ENCODE measurements at places on chromosomes 6 and 20.

- no peak for DNase-seq
These were observed 13.4 kb upstream of the CTNNBL1 start for GRCh38 chr20:37680420-37680819.

DNA sequence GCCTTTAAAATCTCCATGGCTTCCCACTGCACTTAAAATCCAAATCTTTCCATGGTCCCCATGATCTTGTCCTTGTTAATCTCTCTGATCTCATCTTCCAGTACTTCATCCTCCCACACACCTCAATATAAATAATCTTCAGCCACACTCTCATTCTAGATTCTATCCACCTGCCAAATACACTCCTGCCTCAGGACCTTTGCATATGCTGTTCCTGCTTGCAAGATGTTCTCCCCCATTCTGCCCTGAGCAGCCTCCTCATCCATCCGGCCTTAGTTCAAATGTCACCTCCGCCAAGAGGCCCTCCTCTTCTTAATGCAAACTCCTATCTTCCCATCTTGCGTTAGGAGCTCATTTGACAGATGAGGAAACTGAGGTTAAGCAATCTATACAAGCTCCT, 77.4 kb downstream of the PREX1 start:
- no peak for DNase-seq

- DNase-seq = no peak
These were observed 1.4 kb downstream of the NPBWR2 start for GRCh38 chr20:64105846-64106434.

- peak; percentile 76 for DNase-seq
These were observed 14.5 kb downstream of the CSNK2A1 start for GRCh38 chr20:528923-529604.

DNA sequence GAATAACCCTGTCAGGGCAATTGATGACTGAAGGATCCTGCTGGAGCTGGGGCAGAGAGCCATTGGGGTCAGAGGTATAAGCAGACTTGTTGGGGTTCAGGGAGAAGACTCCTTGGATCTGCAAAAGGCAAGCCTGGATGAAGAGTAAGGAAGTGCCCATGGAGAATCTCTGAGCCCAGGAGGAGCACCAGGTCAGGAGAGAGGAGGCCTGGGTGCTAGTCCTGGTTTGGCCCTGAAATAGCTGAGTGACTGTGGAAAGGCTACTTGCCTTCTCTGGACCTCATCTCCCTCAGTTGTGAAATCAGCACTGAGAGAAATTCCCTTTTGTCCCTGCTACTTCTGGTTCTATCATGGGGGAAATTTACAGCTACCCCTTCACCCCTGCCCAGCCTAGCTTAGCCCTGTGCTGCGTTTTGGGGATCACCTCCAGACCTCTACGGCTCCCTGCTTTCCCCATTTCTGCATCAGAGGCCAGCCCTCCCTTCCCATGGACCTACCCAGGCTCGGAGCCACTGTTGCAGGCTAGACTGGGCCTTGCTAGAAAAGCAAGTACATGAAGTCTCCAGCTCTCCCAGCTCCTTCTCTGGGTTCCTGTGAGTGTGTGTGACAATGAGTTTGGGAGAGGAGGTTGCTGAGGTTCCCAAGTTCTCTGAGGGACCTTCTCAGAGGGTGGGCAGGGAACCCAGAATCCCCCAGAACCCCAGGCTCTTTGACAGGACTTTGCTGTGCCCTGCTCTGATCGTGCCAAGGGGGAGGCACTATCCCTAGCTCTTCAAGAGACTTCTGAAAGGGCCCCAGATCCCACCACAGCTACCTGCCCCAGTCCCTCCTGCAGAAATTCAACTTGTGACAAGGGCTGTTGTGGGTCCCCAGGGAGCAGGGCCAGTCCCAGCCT, 2.3 kb upstream of the NCR2 start:
- DNase-seq = no peak

DNA sequence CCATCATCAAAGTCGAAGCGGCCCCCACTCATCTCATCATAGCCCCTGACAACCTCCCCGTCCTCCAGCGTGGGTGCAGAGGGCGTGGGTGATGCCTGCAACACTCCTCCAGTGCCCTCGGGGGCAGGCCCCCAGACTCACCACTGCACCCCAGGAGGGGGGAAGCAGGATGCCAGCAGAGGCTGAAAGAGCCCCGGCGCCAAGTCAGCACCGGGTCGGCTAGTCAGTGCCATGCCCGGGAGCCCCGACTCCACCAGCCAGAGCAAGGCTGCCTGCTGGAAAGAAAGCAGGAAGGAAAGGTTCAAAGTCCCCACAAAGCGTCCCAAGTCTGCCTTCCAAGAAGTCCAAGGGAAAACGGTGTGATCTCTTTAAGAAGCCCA, 324 bp downstream of the JPH2 start:
- DNase-seq = no peak

DNA sequence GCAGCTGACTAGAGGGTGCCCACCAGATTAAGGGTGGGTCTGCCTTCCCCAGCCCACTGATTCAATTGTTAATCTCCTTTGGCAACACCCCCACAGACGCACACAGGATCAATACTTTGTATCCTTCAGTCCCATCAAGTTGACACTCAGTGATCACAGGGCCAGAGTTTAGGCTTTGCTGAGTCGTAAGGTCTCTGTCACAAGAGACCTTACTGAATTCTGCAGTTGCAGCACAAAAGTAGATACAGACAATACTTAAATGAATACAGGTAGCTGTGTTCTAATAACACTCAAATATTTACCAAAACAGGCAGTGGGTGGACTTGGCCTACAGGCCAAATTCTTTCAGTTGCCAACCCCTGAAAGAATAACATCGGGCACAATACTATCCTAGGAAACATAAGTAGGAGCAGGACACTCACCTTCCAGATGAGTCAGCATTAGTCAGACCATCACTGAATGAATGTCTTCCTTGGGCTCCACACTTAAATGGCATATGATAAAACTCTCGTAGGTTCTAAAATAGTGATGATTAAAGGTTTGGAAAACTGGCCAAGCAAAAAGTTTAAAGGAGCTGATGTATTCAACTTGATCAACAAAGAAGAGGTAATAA, 190.0 kb downstream of the UBE3D start:
- DNase-seq = peak; percentile 81

DNA sequence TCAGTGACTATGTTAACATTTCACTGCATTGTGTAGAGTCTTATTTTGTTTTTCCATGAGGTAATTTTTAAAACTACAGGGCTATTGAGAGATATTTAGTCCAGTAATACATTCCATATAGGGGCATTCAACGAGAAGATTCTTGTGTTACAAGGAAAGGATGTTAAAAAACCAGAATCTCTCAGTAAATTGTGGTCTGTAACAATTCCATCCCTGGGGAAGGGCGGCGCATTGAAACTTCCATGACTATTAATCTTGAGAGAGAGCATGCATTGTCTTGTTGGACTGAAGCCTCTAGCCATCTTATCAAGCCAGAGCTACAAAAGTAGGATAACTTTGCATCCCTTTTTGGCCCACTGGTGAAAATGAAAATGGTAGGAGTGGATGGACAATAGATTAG, 119.7 kb downstream of the BCKDHB start:
- DNase-seq = no peak

- DNase-seq = no peak
These were observed 418 bp upstream of the UCKL1 start for GRCh38 chr20:63956664-63957003.

- DNase-seq = no peak
These were observed 33.9 kb downstream of the REV3L start for GRCh38 chr6:111449129-111449528.

- DNase-seq = no peak
These were observed 970.9 kb downstream of the TBC1D32 start for GRCh38 chr6:120363429-120363828.

- no peak for DNase-seq
These were observed 238.1 kb upstream of the TAB2 start for GRCh38 chr6:149079456-149079855.

DNA sequence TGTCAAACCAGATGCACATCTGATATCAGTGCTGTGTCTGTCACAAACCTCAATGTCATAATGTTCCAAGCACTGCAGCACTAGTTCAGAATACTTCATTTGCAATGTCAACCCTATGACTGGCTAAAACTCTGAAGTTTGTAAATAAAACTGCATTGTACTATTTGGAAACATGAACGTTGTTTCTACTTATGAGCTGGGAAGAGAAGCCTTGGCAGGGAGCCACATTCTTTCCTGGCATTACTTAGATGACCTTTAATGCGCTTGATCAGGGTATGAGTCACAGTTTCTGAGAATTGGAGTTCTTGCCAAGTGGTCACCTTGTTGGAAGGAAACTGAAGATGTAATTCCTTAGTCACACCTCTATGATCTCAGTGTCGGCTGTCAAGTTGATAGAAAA, 664.8 kb upstream of the MMS22L start:
- DNase-seq = peak; percentile 66

- peak; percentile 15 for DNase-seq
These were observed 1.2 kb downstream of the ECI2 start for GRCh38 chr6:4133941-4134838.

DNA sequence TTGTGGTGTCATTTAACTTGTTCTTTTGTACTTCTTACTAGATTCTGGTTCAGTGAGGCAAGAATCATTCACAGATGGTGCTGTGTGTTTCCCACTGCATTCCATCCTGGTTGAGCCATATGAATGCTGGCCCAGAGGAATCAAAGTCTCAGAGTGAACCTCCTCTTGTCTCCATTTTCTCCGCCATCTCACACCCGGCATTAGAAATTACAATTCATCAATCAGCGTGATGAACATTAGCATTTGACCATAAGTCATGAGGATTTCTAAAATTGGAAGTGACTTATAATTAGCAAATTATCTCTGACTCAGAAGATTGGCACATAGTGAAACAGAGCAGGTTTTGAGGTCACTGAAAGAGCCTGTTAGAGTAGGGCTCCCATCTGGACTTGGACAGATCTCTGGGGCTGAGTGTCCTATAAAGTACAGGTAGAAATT, 25.2 kb downstream of the TNFAIP3 start:
- no peak for DNase-seq

GRCh38 chr6:36914227-36914794, 28.6 kb downstream of the C6orf89 start:
- peak; percentile 33 for DNase-seq

- no peak for DNase-seq
These were observed 67.5 kb upstream of the FBXO30 start for GRCh38 chr6:145882121-145882531.

GRCh38 chr20:14758356-14758755, 420.9 kb upstream of the FLRT3 start:
- DNase-seq = no peak

GRCh38 chr20:45937765-45938164, 3.3 kb downstream of the PCIF1 start:
- DNase-seq = no peak

DNA sequence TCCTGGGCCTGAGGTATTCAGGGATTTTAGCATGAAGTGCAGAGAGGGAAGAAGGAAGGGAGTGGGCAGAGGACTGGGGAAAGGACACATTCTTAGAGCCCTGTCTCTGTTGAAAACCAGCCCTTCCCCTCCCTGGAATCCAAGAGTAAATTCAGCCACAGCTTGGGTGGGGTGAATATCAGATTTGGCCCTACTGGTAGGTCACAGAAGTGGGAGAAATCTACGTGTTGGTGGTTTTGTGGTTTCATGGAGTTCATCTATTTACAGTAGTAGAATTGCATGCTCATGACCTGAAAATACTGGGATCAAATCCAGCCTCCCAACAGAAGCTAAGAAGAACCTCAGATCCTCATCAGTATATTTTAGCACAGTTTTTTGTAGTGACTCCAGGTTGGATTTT, 404.4 kb downstream of the BMP2 start:
- DNase-seq = no peak

DNA sequence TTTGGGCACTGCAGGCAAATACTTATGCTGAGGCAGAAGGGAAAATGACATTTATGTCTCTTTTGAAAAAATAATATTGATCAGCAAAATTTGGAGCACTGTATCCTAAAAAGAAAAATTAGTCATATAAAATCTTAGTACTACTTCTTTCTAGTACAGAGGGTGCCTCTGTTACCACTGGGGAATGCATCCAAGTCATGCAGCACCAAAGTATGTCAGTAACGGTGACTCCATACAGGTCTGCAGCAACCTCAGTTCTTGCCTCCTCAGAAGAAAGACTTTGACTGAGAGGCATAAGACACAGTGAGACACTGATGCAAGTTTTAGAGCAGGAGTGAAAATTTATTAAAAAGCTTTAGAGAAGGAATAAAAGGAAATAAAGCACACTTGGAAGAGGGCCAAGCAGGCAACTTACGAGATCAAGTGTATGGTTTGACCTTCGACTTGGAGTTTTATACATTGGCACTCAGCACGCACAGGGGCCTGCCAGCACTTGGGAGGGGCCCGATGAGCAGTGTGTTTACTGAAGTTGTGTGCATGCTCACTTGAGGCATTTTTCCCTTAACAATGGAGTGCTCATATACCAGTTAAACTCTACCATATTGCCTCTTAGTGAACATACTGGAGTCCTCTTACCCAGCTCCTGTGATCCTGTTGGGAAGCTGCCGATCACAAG, 1244.8 kb downstream of the EPHA7 start:
- no peak for DNase-seq

DNA sequence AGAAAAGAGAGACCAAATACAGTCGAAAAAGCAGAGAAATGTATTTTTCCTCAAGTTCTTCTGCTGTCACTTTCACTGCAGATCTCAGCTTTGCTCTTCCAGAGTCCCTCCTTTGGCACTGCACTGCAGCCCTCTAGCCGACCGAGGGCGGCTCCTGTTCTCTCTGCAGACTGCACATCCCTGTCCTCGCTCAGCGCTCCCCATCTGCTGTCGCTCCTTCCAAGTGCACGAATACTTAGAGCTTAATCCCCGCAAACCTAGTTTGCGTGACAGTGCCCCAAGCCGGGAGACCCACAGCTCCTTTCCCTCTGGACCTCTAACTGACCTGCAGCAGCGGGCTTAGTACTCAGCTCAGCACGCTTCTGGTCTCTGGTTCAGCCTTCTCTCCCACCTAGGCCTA, 15.2 kb downstream of the RPP21 start:
- DNase-seq = no peak

- no peak for DNase-seq
These were observed 67.3 kb downstream of the SLC22A23 start for GRCh38 chr6:3389390-3390167.

- DNase-seq = no peak
These were observed 619 bp downstream of the DAAM2 start for GRCh38 chr6:39792540-39793450.

GRCh38 chr6:18973251-18973650, 586.1 kb downstream of the RNF144B start:
- no peak for DNase-seq

GRCh38 chr6:47096211-47096895, 54.2 kb upstream of the ADGRF1 start:
- no peak for DNase-seq

GRCh38 chr6:41509580-41509979, 36.6 kb upstream of the FOXP4 start:
- no peak for DNase-seq
